ENCODE measurements at places on chromosomes 2 and 18.

DNA sequence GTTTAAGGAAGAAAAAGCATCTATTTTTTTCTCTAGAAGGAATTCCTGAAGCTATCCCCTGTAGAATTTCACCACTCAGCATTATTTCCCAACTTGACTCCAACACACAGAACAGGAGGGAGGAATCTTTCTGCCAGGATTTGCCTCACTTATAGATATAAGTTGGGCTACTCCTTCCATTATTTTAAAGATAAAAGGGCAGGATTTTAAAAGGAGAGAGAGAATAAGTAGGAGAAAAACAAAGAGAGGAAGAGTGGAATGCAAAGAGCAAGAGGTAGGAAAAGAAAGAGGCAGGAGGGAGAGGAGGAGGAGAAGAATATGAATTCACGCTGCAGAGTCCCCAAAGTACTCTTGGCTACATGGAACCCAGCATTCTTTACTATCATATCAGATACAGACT is 182.5 kb downstream of the TCF4 start:
- DNase-seq: no peak

- DNase-seq: no peak
Observed at GRCh38 chr2:147288131-147288530, 556.7 kb upstream of the ACVR2A start.

- DNase-seq: no peak
Observed at GRCh38 chr2:242020196-242021004, 150.9 kb downstream of the RTP5 start.

DNA sequence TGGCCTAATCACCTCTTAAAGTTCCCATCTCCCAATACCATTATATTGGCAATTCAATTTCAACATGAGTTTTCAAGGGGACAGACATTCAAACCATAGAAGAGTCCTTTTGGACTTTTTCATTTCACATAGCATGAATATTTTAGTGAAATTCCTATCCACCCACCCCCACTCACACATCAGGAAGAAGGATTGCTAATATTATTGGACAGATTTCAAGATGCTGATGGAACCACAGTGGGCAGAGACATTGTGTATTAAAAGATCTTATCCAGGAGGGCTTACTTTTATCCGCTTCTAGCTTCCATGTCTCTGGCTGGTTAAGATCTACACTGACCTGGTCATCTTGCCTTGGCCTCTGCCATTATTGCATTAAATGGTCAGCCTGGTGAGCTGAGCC is 297.4 kb upstream of the ACVR2A start:
- no peak for DNase-seq

- no peak for DNase-seq
Observed at GRCh38 chr2:238573916-238574315, 147.2 kb downstream of the ASB1 start.

- DNase-seq: no peak
Observed at GRCh38 chr2:54722641-54723040, 821 bp upstream of the EML6 start.

- DNase-seq: peak; percentile 19
Observed at GRCh38 chr2:218221000-218221399, 4.0 kb downstream of the ARPC2 start.

GRCh38 chr18:52569492-52569891 is 229.5 kb downstream of the DCC start:
- no peak for DNase-seq

DNA sequence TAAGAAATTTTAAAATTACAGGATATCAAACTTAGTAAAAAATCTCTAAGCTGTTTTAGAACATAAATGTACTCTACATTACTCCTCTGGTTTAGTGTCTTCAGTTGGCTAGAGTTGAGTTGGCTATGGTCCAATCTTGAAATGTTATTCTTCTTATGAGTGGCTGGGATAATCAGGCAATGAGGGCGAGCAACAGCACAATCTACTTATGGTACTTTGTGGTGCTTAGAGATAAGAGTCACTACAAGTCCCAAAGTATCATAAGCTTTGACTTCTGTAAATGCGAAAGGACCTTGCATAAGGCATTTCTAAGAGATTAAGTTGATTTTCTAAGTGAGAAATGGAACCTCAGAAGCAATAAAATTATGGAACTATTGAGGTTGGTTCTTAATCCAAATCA is 361.7 kb downstream of the GPD2 start:
- DNase-seq: no peak

Measured in MV-4-11 (cell line).